Activated CD8-positive, alpha-beta memory T cell treated with anti-CD3 and anti-CD28 coated beads, Interleukin-2, amount 10 ng/mL, durations not matched to agents 7 days and 5 days (primary cell): ENCODE measurements at places on chromosomes 2 and 18.

GRCh38 chr2:105590780-105591660 lies 153.7 kb upstream of the NCK2 start:
- DNase-seq, result no peak

GRCh38 chr2:77001895-77002294 lies 520.3 kb downstream of the LRRTM4 start:
- DNase-seq, result no peak

DNA sequence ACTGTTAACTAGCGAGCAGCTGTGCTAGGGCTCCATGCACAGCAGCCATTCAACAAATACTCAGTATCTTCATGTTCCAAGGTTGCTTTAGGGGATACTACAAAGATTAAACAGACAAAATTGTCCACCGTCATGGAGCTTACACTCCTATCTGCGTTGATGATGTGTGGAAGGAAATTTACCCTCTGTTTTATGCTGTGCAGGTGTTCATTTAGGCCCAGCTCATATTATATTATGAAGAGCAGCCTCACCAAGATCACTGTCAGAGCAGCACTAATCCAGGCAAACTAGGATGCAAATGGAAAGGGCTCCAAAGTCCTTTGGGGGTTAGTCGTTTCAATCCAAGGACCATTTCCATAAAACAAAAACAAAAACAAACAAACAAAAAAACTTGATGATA lies 13.4 kb upstream of the WIPF1 start:
- DNase-seq, result no peak

DNA sequence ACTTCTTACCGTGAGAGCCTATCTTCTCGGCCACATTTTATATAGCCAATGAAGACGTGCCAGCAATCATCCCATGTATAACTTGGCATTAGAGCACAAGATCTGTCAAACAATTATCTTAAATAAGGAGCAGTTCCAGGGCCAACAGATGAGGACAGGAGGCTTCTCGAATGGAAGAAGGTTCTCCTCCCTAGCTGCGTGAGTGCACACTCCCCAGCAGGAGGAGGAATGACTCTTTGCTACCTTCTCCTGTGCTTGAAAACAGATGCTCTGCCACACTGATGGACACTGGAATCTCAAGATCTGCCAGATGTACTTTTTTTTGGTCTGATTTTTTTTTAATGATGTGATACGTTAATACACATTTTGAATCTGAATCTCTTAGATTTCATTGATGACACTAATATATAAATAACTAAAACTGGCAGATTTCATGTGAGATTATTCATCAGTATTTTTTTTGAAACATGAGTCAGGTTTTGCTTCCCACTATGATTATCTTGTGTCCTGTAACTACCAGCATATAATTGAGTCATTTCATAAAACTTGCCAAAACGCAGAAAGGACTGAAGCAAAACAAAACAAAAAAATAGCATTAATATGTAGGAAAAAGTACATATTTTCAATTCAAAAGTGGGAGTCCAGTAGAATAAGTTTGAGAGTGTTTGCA lies 626 bp upstream of the VIT start:
- no peak for DNase-seq

GRCh38 chr2:72887032-72887739 lies at the start of gene SPR:
SPR (plus strand) TSS chr2:72887408; CDS start chr2:72887433, 25 bp downstream.
- peak; percentile 71 for DNase-seq

GRCh38 chr2:152376968-152377367 lies 42.0 kb downstream of the FMNL2 start:
- DNase-seq, result no peak

DNA sequence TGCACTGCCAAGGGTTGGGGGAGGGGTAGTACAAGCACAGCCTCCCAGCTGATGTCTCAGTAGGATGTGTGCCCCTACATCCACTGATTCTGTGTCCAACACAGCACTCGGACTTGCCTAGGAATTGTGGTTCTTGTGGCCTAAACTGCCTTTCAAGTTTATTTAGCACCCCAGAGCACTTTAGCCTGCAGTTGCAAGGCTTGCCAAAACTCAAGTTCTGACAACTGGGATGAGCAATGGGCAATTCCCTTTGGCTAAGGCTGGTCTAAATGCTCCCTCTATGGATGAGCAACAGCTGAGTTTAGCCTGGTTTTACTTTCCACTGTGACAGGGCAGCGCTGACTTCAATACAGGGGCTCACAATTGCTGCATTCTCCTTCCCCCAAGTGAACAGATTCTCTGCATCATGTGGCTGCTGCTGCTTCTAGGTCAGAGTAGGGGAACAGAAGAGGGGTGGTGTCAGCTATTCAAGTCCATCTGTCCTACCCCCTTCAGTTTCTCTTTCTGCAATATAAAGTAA lies 471.5 kb downstream of the PIK3C3 start:
- no peak for DNase-seq

DNA sequence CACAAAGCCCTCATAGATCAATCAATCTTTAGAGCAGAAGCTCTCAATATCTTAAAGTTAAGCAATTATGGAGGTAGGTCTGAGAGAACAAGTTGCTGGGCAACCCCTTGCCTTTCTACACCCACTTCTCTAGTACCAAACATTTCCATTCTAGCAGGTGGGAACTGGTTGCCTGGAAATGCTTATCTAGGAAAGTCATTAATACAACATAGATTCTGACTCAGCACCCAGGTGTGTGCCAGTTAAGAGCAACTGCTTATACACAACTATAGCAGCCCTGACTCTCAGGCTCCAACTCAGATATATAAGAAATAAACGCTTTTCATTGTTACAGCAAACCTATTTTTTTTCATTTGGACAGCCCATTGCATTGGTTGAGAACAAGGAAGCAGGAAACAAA lies 237.7 kb downstream of the IRS1 start:
- DNase-seq, result no peak
